ENCODE measurements at places on chromosomes 1 and 21. TPM values are rescaled to one million over a fixed set of nuclear protein-coding genes. Genes with fewer than 3 reads are reported as not detected.

The KRTAP11-1 gene
- not detected for total RNA-seq

The RGS13 gene
- not detected for total RNA-seq

The KLF17 gene
- not detected for total RNA-seq

The P3H1 gene
- 25.0 TPM for total RNA-seq

- peaks cover 10% of the 10 kb centered on the region for H3K4me1 ChIP-seq
- H3K36me3 ChIP-seq = no peaks in the 10 kb centered on the region
- H3K27me3 ChIP-seq = no peaks in the 10 kb centered on the region
- no peak overlapping the region for H3K27ac ChIP-seq
These were observed 23.6 kb downstream of the ARMH1 start for GRCh38 chr1:44698138-44698537.

DNA sequence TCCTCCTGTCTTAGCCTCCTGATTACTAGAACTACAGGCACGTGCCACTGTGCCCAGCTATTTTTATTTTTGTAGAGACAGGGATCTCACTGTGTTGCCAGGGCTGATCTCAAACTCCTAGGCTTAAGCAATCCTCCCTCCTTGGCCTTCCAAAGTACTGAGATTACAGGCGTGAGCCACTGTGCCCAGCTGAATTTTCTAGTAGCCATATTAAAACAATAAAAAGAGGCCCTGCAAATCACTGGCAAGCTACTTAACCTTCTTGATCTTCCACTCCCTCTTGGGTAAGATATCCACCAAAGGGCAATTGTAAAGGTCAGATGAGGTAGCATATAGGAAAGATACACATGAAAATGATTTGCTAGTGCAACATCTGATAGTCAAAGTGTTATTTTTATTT is 65.6 kb upstream of the SRSF10 start:
- no peak overlapping the region for H3K27ac ChIP-seq
- H3K27me3 ChIP-seq = no peaks in the 10 kb centered on the region
- no peaks in the 10 kb centered on the region for H3K36me3 ChIP-seq
- no peaks in the 10 kb centered on the region for H3K4me1 ChIP-seq
- H3K4me3 ChIP-seq = no peak overlapping the region
- no peak for DNase-seq

DNA sequence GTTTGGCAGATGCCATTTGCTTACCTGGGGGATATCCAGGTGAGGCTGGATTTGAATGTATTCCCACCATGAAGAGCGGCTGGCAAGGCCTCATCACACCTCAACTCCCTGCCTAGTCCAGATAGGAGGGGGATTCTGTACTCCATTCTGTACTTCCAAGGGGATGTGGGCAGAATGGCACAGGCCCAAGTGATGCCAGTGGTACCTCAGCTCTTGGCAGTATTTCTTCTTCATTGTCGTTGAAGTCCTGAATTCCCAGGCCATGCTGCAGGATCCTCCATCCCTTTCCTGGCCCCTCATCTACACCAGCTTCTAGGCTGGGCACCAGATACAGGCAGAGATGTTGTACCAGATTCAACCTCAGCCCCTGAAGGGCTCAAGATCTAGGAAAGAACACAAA is 47.9 kb downstream of the KLHDC7A start:
- H3K27ac ChIP-seq = no peak overlapping the region
- H3K4me1 ChIP-seq = no peaks in the 10 kb centered on the region
- no peak overlapping the region for H3K4me3 ChIP-seq
- no peak for DNase-seq

DNA sequence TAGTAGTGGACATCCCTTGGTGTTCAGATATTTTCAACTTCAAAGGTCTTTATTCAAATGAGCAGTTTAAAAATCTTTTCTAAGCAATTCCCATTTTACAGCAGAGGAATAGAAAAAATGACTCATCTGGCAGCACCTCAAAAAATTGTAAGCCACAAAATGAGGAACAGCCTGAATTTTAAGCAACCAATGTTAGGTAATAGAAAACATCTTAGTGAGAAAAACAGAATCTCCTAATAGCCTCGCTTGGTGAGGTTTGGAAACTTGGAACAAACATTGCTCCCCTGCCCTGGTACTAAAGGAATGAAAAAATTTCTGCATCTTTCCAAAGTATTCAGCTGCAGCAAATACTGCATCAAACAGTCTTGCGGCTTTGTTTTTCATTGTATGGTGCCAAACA is 264.4 kb downstream of the NTNG1 start:
- no peaks in the 10 kb centered on the region for H3K27me3 ChIP-seq
- DNase-seq = no peak
- H3K36me3 ChIP-seq = no peaks in the 10 kb centered on the region
- no peak overlapping the region for H3K27ac ChIP-seq
- H3K4me3 ChIP-seq = no peak overlapping the region

- no peak overlapping the region for H3K27ac ChIP-seq
- no peaks in the 10 kb centered on the region for H3K4me1 ChIP-seq
- no peak overlapping the region for H3K4me3 ChIP-seq
- no peaks in the 10 kb centered on the region for H3K36me3 ChIP-seq
- H3K27me3 ChIP-seq = no peaks in the 10 kb centered on the region
These were observed 316.8 kb downstream of the PTBP2 start for GRCh38 chr1:97038410-97038809.
